CD4-positive, alpha-beta T cell treated with Interleukin-21 for 1 hour (primary cell): ENCODE measurements at places on chromosomes 12 and 14.
A peak's percentile ranks its signal among the peaks of the same experiment; 100 is the strongest.

GRCh38 chr12:13206560-13206897 lies 10.0 kb downstream of the EMP1 start:
- DNase-seq: no peak

GRCh38 chr12:127052511-127053232 lies 1214.3 kb upstream of the TMEM132C start:
- no peak for DNase-seq

GRCh38 chr14:39376667-39377403 lies 55.4 kb downstream of the FBXO33 start:
- DNase-seq: no peak

DNA sequence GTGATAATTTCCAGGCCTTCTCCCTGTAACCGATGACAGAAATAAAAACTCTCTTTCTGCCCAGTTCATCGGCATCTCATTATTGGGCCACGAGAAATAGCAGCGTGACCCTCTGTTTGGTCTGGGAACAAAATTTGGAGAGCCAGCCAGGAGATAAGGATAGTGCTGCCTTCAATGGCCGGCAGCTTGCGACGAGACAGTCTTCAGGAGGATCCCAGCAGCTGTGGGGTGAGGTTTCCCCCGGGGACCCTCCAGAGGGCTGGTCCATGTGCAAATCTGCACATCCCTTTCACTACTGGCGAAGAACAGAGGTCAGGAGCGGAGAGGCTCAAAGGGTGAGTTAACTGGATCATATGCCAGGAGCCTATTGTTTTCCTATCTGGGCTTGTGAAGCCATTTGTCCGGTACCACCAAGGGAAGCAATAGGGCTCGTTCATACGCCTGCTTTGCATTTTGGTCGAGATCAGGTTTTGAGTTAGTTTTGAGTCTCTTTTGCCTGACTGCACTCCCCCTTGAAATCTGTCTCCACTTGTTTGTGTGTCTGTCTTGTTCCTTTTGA lies 4.8 kb downstream of the SLC39A2 start:
- DNase-seq: no peak

DNA sequence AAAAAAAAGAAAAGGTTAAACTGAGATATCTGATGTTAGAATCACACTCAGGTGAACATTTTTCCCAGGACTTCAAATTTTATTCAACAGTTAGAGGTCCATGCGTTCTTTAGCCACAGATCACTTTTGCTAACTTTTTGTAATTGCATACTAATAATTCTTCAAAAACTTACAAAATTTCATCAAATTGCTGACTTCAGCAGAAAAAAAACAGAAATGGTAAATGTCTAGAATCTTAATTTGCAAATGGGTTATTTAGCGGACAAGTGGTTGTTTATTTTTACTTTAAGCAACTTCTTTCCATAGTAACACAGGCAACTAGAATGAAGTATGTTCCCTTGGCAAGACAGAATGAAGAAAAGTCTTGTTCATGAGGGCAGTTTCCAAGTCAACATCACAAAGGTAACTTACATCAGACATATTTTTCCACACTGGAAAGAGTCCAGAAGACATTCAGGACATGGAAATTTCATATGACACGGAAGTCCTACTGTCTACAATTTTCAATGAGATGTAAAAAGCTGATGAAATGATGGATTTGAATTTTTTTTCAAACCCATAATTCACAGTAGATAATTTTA lies 62.5 kb upstream of the SOX5 start:
- DNase-seq: no peak

- no peak for DNase-seq
Observed at GRCh38 chr12:20443792-20444191, 75.5 kb downstream of the PDE3A start.

DNA sequence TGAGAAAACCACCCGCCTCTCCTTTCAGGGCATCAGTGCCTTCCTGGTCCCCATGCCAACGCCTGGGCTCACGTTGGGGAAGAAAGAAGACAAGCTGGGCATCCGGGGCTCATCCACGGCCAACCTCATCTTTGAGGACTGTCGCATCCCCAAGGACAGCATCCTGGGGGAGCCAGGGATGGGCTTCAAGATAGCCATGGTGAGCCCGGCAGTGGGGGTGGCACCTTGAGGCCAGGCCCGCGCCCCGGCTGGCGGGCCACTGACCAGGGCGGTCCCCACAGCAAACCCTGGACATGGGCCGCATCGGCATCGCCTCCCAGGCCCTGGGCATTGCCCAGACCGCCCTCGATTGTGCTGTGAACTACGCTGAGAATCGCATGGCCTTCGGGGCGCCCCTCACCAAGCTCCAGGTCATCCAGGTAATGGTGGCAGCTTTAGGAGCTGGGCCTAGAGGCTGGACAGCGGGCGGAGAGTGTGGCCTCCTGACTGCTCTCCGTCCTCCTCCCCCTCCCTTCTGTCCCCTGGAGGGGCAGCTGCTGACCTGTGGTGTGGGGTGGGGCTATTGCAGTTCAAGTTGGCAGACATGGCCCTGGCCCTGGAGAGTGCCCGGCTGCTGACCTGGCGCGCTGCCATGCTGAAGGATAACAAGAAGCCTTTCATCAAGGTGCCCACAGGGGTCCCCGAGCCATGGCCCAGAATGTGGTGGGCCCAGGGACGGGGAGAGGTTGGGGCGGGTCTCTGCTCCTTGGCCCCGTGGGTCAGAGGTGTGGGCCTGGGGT lies 12.8 kb downstream of the ACADS start:
- no peak for DNase-seq

- no peak for DNase-seq
Observed at GRCh38 chr12:90260136-90260535, 551.5 kb upstream of the ATP2B1 start.

DNA sequence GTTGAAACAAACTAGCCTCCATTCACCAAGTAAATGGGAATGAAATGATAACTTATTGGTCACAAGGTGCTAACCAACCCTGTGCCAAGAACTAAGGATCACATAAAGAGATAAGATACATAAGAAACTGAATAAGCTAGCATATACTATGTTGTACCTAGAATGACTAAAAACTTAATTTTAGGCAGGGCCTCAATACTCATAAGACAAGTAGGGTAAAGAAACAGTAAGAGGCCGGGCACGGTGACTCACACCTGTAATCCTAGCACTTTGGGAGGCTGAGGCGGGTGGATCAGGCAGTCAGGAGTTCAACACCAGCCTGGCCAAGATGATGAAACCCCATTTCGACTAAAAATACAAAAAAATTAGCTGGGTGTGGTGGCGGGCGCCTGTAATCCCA lies 17.7 kb downstream of the GDF11 start:
- DNase-seq: no peak

DNA sequence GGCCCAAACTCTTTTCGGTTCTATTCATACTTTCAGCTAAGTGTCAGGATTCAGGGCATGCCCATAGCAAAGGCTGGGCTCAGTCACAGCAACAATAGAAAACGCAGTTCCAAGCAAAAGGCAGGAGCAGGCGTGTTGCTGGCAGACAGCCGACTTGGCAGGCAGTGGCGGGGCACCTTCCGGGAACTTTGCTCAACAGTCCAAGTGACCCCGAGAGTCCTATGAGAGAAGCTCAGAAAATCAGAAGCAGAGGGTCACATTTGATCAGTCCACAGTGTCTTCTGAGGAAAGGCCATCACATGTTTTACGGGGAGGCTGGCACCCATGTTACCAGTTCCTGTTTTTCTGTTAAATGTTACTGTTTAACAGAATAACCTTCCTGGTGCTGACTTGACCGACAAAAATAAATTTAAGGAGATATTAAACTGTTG lies 115.0 kb downstream of the DACT1 start:
- no peak for DNase-seq

GRCh38 chr12:27013611-27014084 lies 536 bp downstream of the TM7SF3 start:
- no peak for DNase-seq

GRCh38 chr14:75884198-75884611 lies 97.6 kb downstream of the TGFB3 start:
- no peak for DNase-seq

DNA sequence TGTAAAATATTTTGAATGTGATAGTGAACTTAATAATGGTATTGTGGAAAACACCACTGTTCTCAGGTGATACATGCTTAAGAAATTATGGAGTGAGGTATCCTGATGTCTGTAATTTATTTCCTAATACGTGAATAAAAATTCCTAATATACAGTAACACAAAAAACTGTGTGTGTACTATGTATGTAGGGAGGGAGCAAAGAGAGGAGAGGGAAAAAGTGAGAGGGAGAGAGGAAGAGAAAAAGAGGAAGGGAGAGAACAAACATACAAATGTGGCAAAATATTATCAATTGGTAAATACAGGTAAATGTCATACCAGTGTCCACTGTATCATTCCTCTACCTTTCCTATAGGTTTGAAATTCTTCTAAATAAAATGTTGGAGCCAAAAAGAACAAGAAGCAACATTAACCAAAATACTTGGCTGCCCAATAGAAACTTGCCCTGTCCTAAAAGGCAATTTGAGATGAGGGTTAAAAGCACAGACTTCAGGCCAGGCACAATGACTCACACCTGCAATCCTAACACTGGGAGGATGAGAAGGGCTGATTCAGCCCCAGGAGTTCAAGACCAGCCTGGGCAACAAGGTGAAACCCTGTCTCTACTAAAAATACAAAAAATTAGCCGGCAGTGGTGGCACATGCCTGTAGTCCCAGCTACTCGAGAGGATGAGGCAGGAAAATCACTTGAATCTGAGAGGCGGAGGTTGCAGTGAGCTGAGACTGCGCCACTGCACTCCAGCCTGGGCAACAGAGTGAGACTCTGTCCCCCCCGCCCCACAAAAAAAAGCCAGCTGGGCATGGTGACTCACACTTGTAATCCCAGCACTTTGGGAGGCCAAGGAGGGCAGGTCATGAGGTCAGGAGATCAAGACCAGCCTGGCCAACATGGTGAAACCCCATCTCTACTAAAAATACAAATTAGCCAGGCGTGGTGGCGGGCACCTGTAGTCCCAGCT lies 14.5 kb downstream of the R3HDM2 start:
- no peak for DNase-seq

DNA sequence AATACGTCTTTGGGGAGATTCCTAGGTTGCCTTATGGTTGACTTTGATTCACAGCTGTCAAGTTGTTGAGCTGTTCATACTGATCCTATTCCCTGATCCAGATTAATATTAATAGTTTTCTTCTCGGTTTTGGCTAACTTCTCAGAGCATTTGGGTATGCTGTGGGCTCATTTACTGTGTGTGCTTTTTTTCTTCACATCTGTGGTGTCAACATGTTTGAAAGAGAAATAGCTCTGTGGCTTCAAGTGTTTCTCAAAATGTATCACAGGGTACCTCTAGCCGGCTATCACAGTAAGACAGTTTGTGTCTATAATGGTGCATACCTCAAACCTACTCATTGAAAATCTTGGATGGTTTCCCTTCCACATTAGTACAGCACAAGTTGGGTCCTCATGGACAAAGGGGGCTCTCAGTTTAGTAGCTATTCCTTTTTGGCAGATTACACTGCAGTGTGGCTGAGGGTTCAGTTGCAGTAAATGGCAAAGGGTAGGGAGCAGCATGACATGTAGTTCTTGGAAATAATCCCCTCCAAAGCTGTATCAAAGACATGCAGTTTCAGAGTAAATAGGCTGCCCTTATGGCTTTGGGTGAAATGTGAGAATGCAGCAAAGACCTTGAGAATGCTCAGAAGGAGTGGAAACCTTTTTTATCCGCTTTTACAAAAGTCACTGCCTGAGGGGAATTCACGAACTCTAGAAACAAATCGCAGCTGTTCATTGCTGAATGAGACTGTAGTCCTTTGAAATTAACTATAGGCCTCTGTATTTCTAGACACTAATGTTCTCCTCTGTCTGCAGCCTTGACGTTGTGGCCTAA lies 102.4 kb upstream of the ATF1 start:
- no peak for DNase-seq

DNA sequence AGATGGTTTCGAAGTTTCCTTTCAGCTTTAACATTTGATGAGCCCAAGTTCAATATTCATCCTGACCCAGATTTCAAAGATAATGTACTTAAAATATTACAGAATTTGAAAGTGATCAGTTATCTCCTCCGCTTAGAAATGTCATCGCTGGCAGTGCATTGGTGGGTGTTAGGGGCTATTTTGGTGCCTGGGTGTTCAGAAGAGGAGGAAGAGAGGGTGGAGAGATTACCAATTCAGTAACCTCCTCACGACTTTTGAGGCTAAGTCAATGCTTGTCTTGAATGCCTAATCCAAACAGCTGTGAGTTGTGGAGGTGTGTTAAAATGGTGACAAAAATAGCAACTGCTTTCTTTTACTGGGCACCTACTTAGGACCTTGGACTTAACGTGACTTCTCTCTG lies 13.8 kb upstream of the DGLUCY start:
- no peak for DNase-seq

DNA sequence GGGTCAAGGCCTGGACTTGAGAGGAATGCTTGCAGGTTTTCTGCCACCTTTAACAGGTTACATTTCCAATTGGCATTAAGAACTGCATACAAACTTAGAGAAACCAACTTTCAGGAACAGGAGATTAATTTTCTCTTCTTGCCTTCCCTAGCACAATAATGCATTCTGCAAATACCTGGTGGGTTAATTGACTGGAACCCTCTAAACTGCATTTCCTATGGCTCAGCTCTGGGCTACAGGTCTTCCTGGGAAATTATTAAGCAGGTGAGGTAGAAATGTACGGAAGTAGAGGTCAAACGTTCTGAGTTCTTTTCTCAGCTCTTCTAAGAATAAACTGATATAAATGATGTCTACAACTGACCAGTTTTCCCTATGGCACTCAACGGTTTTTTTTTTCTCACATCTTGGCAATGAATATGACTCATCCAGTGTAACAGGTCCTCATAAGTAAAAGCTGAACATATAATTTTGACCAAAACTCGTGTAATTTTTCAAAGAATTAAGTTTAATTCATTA lies 144.9 kb upstream of the PELI2 start:
- no peak for DNase-seq

DNA sequence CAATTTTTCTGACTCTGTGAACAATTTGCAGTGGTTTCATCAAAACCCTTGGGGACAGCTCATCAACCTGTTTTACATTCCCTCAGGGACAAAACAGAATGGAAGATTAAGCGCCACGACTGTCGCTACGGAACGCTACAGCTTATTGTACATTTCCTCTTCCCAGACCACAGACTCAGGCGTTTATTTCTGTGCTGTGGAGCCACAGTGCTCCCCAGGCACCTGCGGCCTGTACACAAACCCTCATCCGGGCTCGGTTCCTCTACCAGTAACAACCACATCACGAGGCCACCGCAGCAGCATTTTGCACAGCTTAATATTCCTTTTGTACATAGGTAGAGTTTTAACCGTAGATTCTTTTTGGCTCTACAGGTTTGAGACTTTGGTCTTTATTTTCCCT lies 397.4 kb upstream of the OR4E1 start:
- peak; percentile 59 for DNase-seq

DNA sequence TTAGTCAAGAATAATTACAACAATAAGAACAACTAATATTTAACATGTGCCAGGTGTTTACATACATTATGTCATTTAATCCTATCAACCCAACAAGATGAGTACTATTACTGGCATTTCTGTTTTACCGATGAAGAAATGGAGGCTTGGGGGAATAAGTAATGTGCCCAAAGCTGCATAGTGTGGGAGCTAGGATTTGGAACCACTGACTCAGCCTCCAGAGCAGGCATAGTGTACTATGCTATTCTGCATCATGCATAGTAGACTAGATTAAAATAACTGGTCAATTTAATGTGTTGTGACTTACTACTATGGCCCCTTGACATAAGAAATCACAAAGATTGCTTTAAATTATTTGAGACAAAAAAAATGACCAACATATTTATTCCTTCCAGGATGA lies 9.5 kb downstream of the GPR19 start:
- no peak for DNase-seq

- peak; percentile 33 for DNase-seq
Observed at GRCh38 chr12:109385339-109386058, 37.8 kb downstream of the MYO1H start.

GRCh38 chr12:5582541-5582940 lies 150.6 kb downstream of the NTF3 start:
- no peak for DNase-seq
